Karpas-422 (cell line): ENCODE measurements at places on chromosomes 11 and 22.

- no peak for DNase-seq
These were observed 29.3 kb downstream of the CLPB start for GRCh38 chr11:72405009-72405408.

- no peak for DNase-seq
These were observed 66.7 kb upstream of the MYEOV start for GRCh38 chr11:69227271-69227670.

- DNase-seq = no peak
These were observed 104.8 kb downstream of the C11orf58 start for GRCh38 chr11:16843294-16843693.

DNA sequence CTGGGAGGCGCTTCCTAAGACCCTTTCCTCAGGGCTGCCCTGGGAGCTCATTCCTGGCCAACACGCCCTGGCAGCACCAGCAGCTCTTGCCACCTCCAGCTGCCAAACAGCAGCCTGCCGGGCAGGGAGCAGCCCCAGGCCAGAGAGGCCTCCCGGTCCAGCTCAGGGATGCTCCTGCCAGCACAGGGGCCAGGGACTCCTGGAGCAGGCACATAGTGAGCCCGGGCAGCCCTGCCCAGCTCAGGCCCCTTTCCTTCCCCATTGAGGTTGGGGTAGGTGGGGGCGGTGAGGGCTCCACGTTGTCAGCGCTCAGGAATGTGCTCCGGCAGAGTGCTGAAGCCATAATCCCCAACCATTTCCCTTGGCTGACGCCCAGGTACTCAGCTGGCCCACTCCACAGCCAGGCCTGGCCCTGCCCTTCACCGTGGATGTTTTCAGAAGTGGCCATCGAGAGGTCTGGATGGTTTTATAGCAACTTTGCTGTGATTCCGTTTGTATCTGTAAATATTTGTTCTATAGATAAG is 7.6 kb downstream of the SLC39A13 start:
- DNase-seq = no peak

GRCh38 chr11:64556044-64556720 is 34.8 kb upstream of the SLC22A12 start:
- DNase-seq = no peak

DNA sequence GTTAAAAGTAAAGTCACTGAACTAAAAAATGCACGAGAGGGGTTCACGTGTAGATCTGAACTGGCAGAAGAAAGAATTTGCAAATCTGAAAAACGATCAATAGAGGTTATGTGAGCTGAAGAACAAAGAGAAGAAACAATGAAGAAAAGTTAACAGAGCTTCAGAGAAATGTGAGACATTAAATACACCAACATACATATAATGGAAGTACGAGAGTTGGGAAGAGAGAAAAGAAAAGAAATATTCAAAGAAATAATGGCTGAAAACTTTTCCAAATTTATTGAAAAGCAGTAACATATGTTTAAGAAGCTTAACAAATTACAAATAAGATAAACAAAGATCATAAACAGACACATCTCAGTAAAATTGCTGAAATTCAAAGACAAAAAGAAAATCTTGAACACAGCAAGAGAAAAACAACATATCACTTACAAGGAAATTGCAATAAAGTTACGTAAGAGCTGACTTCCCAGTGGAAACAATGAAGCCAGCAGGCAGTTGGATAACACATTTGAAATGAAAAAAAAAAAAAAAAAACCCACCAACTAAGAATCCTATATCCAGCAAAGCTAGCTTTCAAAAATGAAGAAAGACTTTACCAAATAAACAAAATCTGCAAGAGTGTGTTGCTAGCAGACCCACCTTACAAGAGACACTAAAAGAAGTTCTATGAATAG is 56.8 kb downstream of the EMSY start:
- no peak for DNase-seq

DNA sequence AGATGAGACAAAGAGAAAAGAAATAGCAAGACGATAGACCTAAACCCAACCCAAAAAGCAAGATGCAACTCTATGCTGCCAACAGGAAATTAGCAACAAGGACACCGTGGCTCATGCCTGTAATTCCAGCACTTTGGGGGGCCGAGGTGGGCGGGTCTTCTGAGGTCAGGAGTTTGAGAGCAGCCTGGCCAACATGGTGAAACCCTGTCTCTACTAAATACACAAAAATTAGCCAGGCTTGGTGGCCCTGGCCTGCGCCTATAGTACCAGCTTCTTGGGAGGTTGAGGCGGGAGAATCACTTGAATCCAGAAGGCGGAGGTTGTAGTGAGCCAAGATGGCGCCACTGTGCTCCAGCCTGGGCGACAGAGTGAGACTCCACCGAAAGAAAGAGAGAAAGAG is 24.3 kb upstream of the IL10RA start:
- DNase-seq = no peak

GRCh38 chr11:46020084-46020599 is 97.7 kb downstream of the LARGE2 start:
- no peak for DNase-seq

DNA sequence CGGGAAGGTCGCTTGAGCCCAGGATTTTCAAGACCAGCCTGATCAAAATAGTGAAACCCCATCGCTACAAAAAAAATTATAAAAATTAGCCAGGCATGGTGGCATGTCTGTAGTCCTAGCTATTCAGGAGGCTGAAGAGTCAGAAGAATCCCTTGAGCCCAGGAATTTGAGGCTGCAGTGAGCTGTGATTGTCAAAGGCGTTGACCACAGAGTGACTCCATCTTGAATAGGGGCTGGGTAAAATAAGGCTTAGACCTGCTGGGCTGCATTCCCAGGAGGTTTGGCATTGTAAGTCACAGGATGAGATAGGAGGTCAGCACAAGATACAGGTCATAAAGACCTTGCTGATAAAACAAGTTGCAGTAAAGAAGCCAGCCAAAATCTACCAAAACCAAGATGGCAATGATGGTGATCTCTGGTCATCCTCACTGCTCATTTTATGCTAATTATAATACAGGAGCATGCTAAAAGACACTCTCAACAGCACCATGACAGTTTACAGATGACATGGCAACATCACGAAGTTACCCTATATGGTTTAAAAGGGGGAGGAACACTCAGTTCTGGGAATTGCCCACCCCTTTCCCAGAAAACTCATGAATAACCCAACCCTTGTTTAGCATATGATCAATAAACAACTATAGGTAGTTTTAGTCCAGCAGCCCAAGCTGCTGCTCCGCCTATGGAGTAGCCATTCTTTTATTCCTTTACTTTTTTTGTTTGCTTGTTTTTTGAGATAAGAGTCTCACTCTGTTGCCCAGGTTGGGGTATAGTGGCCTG is 2.8 kb upstream of the RDX start:
- DNase-seq = no peak

- DNase-seq = no peak
These were observed 308.3 kb upstream of the NCAM1 start for GRCh38 chr11:112652786-112653390.

- no peak for DNase-seq
These were observed 56.9 kb downstream of the USP47 start for GRCh38 chr11:11898648-11899047.

DNA sequence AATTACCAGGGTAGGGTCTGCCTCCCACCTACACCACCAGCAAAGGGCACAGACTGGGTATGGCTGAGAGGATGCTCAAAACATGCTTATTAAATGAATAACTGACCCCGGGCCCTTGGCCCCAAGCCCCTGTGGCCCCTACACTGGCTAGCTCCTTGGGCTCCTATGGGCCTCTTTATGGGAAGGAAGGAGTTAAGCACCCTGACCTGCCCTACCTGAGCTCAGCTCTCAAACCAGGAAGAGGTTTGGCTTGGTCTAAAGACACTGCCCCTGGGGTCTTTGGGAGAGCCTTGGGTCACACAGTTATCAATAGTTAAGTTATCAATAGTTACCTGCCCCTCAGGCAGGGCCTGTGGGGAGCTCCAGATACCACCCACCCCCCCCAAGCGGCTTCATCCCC is 1.2 kb downstream of the USH1C start:
- no peak for DNase-seq

GRCh38 chr11:40118780-40119179 is 1340.7 kb downstream of the LRRC4C start:
- DNase-seq = no peak

DNA sequence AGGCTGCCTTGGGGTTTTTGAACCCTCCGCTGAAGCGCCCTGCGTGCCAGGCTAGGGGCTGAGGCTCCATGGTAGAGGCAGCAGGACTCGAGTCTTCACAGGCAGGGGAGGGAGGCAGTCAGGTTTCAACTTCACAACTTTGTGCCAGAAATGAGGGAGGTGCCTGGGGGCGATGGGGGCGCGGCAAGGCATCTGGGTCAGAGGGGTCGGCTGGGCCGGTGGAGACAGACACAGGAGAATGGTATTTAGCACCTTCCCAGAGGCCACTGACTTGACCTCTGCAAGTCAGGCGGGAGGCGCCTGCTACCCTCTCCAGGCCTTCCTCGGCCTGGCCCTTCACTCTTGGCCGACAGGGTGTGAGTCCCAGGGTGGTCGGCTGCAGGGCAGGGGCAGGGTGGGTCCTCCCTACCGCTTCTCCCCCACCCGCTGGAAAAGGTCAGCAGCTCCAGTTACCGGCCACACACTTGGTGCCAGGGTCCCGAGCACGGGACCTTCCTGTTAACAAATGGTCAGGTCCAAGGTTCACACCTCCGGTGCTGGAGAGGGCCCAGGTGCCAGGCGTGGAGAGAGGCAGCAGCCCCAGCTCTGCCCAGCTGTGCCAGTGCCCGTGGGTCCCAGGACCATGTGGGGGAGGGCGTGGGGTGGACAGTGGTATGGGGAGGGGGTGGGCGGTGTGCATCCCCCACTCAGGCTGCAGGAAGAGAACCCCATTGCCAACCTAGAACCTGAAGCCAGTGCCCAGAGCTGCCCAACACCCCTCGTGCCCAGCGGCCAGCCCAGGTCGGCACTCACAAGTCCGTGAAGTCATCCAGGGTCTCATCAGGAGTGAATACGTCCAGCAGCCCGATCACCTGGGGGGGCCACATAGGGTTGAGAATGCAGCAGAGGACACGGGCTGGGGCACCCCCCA is 3.8 kb downstream of the MAPK12 start:
- no peak for DNase-seq

- DNase-seq = peak; percentile 77
These were observed 6.9 kb upstream of the POLDIP3 start for GRCh38 chr22:42621505-42622002.

DNA sequence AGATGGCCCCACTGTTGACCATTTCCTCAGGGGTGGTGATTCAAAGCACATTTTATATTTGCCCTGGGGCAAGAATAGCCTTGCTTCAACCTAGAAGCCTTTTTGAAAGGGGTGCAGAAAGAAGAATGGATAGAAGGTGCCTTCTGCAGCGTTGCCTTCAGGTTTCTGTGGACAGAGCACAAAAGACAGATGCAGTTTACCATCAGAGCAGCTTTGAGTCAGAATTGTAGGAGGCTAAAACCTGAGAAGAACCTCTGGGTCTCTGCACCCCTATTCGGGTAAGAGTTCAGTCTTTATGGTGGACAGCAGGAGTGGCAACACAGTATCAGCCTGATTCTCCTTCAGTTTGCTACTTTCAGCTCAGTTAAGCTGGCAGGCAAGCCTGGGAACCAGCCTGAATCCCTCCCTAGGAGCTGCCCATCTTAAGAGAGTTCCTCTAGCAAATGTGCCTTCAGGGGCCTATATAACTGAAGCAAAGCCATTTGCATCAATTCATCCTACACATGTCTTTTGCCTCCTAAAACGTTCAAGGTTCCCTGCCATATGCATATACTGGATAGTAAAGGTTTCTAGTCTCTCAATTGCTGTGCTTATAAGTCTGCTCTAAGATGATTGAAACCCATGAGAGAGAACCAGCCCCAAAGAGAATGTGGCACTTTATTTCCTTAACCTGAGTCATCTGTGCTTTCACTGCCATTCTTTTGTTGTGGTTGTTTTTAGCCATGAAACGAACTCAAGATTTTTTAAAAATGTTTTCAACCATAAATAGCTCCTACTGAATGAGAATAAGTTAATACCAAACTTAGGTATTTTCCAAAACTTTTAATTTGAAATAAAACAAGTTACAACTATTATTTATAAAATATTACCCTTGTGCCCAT is 123.0 kb downstream of the TRIM44 start:
- DNase-seq = no peak

DNA sequence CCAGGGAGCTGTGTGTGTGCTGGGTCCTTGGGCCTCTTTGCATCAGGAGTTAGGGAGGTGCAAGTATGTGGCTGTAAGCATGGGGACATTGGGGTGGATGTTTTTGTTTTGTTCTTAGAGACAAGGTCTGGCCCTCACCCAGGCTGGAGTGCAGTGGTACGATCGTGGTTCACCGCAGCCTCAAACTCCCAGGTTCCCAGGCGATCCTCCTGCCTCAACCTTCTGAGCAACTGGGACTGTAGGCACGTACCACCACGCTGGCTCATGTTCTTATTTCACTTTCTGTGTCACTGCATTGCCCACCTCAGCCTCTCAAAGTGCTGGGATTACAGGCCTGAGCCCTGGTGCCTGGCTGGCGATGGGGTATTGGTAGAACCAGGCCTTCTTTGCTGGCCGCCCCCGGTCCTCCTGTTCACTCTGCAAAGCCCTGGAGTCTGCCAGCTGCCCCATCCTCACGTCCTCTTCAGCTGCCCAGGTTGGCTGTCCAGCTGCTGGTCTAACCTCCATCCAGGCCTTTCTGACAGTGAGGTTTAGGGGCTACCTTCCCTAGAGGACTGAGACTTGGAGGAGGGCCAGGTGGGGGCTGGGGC is 851 bp upstream of the GRAMD4 start:
- no peak for DNase-seq

- no peak for DNase-seq
These were observed 42.5 kb downstream of the INSC start for GRCh38 chr11:15157181-15157580.

GRCh38 chr22:35686298-35686697 is 31.4 kb upstream of the APOL5 start:
- no peak for DNase-seq

- no peak for DNase-seq
These were observed at the start of gene TMEM45B for GRCh38 chr11:129815596-129816461. Gene TMEM45B, plus strand, starts transcription at chr11:129815848. Its CDS starts 36,635 bp downstream, at chr11:129852483.

GRCh38 chr11:46122945-46123715 is 1.9 kb upstream of the PHF21A start:
- DNase-seq = no peak

- no peak for DNase-seq
These were observed 304.8 kb upstream of the DDI1 start for GRCh38 chr11:103731670-103732069.

DNA sequence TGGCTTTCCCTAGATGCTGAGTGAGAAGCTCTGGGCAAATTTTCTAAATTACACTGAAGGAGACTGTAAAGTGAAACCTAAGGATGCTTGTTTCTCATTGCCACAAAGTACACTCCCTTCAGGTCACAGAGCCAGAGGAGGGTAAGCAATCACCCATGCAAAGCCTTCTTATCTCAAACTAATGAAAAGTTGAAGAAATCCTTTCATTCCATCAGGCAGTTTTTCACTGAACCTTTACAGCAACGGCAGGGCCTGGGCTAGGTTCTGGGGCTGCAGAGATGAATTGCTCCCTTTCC is 106.2 kb downstream of the RASSF10 start:
- no peak for DNase-seq

- no peak for DNase-seq
These were observed 48.7 kb upstream of the SYT13 start for GRCh38 chr11:45334836-45335235.

GRCh38 chr22:25334162-25334490 is 114.7 kb downstream of the CRYBB2 start:
- peak; percentile 79 for DNase-seq

- DNase-seq = peak; percentile 80
These were observed 21.3 kb upstream of the NELL1 start for GRCh38 chr11:20647976-20648565.

- peak; percentile 81 for DNase-seq
These were observed 450 bp downstream of the MAP4K2 start for GRCh38 chr11:64802370-64803157.
